ENCODE measurements at places on chromosomes 3 and 15.
A peak's percentile ranks its signal among the peaks of the same experiment; 100 is the strongest.

- no peak for DNase-seq
Observed at GRCh38 chr3:22496641-22497040, 706.5 kb upstream of the UBE2E2 start.

- DNase-seq = no peak
Observed at GRCh38 chr3:149783576-149783975, 8.8 kb downstream of the ANKUB1 start.

DNA sequence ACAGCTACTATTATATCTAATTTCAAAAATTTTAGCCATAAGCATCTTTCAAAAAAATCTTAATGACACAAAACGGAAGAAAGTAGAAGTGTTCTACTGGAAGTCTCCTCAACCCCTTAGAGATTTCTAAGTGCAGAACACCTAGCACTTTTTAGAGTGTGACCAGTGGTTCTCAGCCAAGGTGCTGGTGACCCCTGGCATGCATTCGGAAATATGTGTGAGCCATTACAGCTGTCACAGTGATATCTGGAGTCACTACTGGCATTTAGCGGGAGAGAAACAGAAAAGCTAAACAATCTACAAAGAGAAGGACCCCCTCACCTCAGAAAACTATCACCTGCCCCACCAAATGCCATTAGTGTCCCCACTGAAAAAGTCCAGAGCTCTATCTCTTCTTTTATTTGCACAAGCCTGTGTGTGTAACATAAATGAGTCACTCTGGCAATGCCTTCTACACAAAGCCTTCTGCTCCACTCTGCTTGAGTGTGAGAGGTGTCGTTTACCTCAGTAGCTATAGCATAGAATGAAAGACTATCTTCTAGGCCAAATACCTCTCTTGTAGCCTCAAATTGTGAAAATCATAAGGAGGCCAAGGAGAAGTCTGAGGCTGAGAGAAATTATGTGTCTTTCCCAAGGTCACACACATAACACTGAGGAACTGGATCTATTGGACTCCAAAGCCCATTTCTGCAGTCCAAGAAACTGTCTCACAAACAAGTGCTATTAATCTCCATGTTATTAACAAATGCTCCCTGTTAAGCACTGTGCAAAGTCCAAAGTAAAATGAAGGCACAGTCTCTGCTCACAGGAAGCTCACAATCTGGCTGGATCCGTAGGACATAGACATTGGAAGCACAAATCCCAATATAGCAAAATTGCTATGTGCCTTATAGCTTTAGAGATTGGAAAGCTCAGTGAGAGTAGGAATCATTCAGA lies 28.5 kb upstream of the KCNMB2 start:
- DNase-seq = no peak

DNA sequence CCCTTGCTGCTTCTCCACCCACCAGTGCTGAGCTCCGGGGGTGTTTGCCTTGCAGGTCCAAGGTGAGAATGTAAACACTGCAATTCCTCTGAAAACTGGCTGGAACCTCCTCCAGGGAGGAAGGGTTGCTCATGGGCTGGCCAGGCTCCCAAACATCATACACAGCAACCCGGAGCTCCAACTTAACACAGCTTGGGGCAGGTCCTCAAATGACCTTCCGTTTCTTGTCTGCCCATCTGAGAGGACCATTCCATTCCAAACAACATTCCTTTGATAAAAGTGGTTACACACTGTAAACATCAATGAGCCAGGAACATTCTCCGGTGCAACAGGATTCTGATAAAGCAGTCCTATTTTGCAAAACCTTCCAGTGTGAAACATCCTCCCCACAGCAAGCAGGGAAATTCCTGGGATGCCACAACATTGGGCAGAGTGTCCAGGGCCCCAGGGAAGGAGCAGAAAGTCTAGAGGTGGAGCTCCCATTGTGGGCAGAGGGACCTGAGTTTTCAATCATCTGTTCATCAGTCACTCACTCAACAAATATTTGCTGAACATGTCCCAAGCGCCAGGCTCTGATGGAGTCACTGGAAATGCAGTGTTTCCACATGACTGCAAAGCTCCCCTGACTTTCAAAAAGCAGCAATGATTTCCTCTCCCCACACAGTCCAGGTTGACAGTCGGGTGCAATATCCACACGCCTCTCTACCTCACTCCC lies 7.3 kb upstream of the HEG1 start:
- DNase-seq = no peak

GRCh38 chr15:93982226-93982727 lies 249.1 kb upstream of the MCTP2 start:
- DNase-seq = no peak

- DNase-seq = peak; percentile 26
Observed at GRCh38 chr15:90062023-90062442, 40.2 kb downstream of the IDH2 start.

- no peak for DNase-seq
Observed at GRCh38 chr15:67998599-67999133, 55.4 kb upstream of the PIAS1 start.

- no peak for DNase-seq
Observed at GRCh38 chr3:167450195-167450594, 23.6 kb downstream of the SERPINI2 start.

DNA sequence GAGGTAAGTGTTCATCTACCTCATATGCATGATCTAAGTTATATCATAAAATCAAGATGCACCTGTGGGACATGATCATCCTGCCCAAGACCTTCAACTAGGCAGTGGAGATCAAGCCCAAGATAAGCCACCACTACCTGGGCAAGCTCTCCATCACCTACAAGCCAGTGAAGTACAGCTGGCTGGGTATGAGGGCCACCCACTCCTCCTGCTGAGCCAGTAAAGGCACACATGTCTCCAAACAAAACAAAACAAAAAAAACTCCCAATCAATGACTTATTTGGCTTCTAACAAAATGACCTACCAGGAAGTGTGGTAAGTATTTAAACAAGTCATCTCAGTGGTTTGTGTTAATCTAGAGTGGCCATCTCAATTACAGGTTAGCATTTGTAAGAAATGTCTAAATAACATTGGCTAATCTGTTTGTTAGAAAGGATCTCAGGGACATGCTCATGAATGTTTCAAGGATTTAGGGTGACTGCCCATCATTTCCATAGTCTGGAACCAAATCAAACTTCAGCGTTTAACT lies 3.1 kb downstream of the PAQR9 start:
- no peak for DNase-seq

- DNase-seq = no peak
Observed at GRCh38 chr15:57540211-57540610, 51.5 kb upstream of the MYZAP start.

GRCh38 chr15:57563416-57563815 lies 28.3 kb upstream of the MYZAP start:
- peak; percentile 9 for DNase-seq

GRCh38 chr15:72800833-72801481 lies 17.4 kb upstream of the ADPGK start:
- no peak for DNase-seq

DNA sequence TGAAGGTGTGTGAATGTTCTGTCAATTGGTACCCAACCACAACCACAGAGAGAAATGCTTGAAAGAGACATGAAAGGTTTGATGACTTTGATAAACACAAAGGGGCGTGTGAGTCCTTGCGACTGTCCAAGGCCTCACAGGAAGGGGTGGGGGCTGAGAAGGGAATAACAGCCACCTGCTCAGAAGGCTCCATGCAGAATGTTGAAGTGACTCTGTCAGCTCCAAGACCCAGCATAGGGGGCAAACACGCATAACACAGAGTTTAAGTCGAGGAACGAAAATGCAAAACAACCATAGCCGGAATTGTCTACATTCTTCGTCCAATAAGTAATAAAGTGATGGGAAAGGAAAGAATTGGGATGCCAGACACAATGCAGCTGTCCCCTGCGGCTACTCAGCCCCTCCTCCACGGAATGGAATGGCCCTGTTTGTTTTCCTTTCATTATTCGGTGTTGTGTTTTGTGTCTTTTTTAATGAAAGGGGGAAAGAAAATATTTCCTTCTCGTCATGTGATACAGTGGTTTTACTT lies 19.9 kb downstream of the TMEM212 start:
- DNase-seq = no peak

DNA sequence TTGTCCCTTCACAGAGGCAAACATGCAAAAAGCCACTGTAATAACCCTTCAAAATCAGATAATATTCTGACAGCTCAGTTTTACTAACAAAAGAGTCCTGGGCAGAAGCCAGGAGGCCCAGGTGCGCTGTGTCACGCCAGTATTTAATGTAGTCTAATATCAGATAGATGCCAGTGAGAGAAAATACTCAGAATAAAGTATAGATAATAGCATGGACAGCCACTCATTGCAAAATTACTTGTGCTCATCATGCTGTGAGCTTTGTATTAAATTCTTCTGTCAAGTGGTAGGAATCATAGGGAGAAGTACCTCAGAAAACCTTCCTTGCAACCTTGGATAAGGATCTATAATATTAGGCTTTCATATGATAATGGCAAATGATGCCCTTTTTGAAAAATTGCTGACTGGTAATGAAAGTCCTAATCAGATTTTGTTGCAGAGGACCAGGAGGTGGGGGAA lies 1154.3 kb downstream of the ROBO1 start:
- no peak for DNase-seq

GRCh38 chr3:67302489-67302888 lies 304.4 kb downstream of the KBTBD8 start:
- DNase-seq = no peak

GRCh38 chr3:173275740-173276139 lies 121.8 kb upstream of the NLGN1 start:
- peak; percentile 1 for DNase-seq

DNA sequence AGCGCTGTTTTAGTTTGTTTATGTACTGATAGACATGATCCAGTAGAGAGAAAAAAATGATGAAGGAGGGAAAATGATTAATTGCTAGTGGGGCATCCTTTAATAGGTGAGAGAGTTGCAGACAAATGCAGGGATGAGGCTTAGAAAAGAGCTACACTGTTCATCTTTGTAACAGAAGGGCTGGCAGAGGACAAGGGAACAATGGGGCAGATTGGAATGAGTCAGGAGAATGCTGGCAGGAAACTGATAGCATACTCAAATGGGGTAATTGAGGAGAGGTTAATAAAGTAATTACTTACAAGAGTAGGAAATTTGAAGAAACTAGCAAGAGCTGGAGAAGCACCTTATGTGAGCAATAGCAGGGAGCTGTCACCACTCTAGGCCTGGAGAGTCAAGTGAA lies 170.9 kb downstream of the OXSM start:
- no peak for DNase-seq

- no peak for DNase-seq
Observed at GRCh38 chr3:109597444-109597843, 260.1 kb upstream of the DPPA4 start.

- no peak for DNase-seq
Observed at GRCh38 chr3:30368978-30369377, 237.4 kb upstream of the TGFBR2 start.

DNA sequence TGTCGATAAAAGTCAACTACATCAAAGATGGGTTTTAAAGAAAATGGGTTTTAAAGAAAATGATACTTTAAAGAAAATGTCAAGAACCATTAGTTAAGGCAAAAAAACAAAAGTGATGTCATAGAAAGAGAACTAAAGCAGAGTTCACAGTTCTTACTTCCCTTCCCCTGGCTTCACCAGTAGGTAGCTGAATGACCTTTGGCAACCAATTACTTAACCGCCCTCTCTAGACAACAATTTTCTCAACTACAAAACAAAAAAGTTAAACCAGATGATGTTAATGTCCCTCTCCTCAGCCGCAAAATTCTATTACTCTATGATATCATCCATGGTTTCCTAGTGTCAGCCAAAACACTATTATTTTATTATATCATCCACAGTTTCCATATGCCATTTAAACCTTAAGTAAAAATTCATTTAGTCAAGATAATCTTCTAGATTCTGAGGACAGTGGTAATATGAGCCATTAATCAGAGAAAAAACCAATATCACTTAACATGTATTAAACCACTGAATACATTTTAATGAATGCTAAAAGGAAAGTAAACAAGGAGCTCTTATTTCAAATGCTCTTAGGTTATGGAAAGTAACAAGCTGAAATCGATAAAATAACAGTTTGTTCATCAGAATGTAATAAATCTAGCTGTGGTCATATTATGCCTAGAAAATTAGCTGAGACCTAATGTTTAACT lies 13.1 kb downstream of the RYK start:
- no peak for DNase-seq

- DNase-seq = no peak
Observed at GRCh38 chr15:67196672-67197363, 57.6 kb downstream of the AAGAB start.

- DNase-seq = no peak
Observed at GRCh38 chr3:49006408-49007067, 653 bp upstream of the WDR6 start.

DNA sequence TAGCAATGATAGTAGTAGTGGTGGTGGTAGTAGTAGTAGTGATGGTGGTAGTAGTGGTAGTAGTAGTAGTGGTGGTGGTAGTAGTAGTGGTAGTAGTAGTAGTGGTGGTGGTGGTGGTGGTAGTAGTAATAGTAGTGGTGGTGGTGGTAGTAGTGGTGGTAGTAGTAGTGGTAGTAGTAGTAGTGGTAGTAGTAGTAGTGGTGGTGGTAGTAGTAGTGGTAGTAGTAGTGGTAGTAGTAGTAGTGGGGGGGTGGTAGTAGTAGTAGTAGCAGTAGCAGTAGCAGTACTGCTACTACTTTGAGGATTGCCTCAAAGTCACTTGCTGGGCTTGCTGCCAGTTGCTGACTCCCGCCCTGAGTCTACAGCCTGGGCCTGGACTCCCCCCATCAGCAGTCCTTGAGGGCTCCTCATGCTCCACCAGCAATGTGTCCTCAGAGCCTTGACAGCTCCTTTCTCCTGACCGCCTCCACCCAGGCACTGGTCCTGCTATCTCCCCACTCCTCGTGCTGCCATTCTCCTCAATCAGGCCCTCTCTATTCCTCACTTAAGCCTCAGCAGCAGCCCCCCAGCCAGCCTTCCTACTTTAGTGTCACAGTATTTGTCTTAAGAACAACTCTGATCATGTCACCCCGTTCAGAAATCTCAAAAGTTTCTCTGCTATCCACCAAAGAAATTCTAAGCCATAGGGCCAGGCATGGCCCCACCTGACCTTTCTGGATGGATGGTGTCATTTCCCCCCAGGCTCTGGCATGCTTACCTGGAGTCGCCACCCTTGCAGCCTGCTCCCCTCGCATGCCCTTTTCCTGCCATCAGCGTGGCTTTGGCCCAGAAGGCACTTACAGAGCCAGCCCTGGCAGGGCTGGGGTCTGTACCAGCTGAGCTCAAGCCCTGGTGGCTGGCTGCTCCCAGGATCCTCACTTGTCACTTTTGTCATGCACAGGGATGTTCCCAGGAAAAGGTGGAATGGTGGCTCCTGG lies 45.6 kb downstream of the DLEC1 start:
- peak; percentile 6 for DNase-seq

DNA sequence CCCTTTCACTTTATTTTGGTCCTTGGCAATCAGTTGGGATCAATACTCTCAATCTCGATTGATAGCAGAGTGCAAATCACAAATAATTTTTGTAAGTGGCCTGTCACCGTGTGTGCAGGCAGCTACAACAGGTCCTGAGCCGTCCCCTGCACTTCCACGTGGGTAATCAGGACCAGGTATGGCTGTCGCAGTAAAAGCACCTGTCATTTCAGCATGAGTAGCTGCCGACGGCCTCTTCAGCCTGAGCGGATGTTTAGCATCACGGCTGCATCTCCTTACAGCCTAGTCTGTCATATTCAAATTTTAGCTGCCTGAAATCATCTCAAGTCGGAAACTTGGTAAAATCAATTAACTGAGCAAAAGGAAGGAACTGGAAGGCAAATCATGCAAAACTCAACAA lies 53.0 kb upstream of the FOXP1 start:
- DNase-seq = no peak
